SW480 (cell line): ENCODE measurements at places on chromosomes 7 and 10.

GRCh38 chr7:937856-938484 is 16.5 kb downstream of the ADAP1 start:
- no peak for DNase-seq

- DNase-seq = peak; percentile 84
Observed at GRCh38 chr10:76190634-76191270, 759.3 kb downstream of the LRMDA start.

DNA sequence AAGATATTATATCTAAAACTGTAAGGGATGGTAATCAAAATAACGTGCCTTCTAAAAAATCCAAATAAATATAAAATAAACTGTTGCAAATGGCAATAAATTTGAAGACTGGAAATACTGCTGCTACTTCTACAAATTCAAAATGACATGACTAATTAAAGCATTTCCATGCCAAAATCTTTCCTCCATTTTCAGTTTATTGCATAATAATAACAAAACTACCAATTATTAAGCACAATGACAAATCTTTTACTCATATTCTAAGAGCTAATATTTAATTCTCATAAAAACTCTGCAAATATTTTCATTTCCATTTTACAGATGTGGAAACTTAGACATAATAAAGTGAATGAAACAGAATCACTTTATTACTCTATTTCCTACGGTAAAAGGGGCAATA is 38.8 kb upstream of the NEBL start:
- no peak for DNase-seq

GRCh38 chr10:2619472-2619871 is 447.9 kb upstream of the PFKP start:
- peak; percentile 5 for DNase-seq

DNA sequence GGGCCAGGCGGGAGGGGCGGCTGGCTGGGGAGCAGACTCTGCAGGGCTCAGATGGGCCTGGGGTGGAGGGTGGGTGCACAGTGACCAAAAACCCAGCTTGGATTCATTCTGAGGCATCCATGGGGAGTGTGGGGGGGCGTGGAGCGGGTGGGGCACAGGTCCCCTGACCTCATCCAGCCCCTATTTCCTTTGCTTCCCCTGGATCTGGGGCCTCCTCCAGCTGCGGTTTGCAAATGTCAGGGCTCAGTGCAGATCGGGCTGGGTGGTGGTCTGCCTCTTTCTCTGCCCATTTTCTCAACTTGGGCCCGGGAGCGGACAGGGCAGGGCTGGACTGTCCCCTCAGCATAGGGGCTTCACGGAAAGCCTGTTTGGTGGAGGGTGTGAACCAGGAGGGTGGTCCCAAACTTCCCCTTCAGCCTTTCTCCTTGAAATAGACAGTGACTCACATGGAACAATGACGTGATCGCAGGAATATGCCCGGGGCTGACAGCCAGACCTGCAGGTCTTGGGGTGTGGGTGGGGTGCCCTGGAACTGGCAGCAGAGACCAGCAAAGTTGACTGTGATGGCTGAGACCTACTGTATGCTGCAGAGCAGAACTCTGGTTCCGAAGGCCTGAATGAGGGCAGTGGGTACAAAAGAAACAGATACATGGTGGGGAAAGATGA is 72.9 kb upstream of the PODXL start:
- DNase-seq = no peak

DNA sequence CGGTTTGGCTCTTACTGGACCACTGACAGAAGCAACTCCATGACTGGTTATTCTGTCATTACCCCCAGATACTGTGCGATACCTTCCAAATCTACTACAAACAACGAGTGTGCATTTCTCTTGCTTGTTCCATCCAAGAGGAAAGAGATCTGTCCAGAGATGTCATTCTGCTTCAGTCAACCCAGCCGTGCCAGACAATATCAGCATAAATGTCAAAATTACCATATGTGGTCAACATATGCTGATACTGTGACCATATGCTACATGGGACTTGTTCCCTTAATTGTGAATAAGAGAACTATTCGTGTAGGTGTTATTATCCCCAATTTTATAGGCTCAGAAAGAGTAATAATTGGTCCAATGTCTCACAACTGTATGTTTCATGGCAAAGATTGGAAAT is 143.2 kb upstream of the PRSS1 start:
- DNase-seq = no peak

- DNase-seq = no peak
Observed at GRCh38 chr10:87603196-87603595, 56.5 kb upstream of the PAPSS2 start.

DNA sequence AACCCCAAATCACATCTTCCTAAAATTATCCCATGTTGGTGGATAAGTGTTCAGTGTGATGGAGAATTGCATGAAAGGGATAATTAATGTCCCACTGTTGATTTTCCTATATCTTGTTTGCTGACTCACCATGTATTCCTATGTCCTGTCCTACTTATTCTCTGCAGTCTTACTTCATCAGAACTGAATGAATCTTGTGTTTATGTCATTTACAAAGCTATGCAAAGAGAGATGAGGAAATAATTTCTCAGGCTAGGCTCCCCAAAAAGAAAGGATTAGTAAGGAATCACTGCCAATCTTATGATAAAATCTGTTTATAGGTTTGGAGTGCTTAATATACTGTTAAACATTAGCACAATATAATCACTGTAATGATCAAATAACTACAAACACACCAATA is 360.8 kb downstream of the CRPPA start:
- no peak for DNase-seq
